ENCODE measurements at places on chromosomes 2 and 18.

- no peaks in the 10 kb centered on the region for H3K4me1 ChIP-seq
- no peaks in the 10 kb centered on the region for H3K36me3 ChIP-seq
- H3K27me3 ChIP-seq = no peaks in the 10 kb centered on the region
- H3K4me3 ChIP-seq = no peak overlapping the region
- H3K27ac ChIP-seq = no peak overlapping the region
These were observed 373.7 kb upstream of the GALNT5 start for GRCh38 chr2:156883804-156884203.

DNA sequence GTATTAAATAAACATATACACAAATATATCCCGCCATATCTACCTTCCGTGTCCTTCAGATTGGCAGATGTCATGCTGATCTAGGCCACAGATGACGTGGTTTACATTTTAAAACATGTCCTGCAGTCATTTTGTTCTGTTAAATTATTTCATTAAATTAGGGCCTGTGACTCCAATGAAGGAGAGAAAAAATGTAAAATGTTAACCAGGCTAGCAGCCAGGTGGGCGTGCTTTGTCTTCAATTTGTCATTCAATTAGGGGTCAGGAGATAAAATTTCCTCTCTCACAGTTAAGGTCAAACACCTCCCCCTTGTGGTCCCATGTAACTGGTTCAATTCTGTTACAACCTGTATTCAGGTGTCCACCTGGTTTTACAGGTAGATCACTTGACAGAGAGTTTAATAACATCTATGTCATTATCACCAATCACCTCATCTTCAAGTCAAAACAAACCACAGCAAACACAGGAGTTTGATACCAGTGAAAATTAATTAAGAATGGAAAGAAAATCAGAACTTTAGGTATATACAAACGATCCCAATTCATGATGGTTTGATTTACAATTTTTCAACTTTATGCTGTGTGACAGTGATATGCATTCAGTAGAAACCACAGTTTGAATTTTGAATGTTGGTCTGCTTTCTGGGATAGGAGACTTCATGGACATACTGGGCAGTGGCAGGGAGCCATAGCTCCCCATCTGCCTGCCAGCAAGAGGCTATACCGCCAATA is 339.4 kb downstream of the CMPK2 start:
- H3K36me3 ChIP-seq = no peaks in the 10 kb centered on the region
- no peak overlapping the region for H3K27ac ChIP-seq

- DNase-seq = no peak
- H3K27me3 ChIP-seq = no peaks in the 10 kb centered on the region
- peaks cover 62% of the 10 kb centered on the region for H3K4me1 ChIP-seq
- peak overlapping the region; percentile 90 for H3K4me3 ChIP-seq
- H3K36me3 ChIP-seq = peaks cover 33% of the 10 kb centered on the region
- H3K27ac ChIP-seq = peak overlapping the region; percentile 98
These were observed 586 bp downstream of the STK16 start for GRCh38 chr2:219245899-219246230.

DNA sequence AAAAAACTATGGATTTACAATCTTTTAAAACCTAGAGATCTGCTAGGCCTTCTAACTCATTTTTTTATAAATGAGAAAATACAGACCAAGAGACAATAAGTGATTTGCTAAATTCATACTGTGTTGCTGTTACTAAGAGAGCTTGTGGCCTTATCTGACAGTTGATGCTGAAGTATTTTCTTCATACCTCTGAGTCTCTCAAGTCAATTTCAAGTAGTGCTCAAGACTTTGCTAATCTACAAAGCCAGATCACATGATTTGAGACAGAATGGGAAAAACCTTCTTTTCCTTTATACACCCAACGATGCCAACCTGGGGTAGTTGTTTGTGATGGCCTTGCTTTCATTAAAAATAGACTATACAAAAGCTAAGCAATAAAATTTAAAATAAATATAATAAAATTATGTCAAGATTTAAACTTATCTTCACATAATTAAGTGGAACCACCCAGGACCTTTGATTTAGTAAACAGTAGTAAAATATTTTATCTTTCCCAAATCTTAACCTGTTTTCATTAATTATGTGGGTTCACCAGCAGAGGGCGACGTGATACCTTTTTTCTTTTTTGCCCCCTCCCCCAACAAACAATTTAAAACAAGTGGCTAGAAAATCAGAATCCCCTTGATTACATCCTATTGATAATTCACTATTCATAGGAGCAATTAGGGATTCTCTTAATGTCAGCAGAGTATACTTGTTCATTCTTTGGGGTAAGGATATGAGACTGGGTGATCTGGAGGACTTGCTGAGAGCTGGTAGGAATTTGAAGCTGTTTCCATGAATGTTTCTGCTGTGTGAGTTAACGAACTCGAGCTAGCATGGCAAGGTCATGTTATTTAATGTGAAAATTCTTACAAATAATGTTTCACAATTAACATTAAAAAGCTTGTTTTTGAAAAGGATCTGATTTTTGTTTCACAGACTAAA is 49.6 kb upstream of the SLC5A7 start:
- H3K4me1 ChIP-seq = no peaks in the 10 kb centered on the region
- H3K36me3 ChIP-seq = no peaks in the 10 kb centered on the region
- H3K27me3 ChIP-seq = no peaks in the 10 kb centered on the region
- no peak overlapping the region for H3K27ac ChIP-seq

DNA sequence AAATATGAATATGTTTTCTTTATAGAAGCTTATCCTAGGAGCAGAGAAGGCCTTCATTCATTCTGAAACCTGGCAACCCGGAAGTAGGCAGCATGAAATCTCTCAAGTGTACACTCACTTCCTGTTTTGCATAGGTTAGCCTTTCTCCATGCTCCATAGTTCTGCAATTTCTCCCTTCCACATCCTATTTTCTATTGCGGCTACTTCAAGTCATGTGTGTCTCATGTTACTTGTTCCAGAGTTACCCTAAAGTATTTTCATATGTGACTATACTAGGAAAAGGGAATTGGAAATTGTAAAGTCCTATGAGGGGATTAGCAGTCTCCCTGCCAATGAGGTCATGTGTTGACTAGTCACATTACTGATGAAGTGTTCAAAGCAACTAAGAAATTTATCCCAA is 320.6 kb downstream of the NCKAP5 start:
- H3K36me3 ChIP-seq = no peaks in the 10 kb centered on the region
- peaks cover 17% of the 10 kb centered on the region for H3K4me1 ChIP-seq
- no peaks in the 10 kb centered on the region for H3K27me3 ChIP-seq
- no peak overlapping the region for H3K4me3 ChIP-seq

DNA sequence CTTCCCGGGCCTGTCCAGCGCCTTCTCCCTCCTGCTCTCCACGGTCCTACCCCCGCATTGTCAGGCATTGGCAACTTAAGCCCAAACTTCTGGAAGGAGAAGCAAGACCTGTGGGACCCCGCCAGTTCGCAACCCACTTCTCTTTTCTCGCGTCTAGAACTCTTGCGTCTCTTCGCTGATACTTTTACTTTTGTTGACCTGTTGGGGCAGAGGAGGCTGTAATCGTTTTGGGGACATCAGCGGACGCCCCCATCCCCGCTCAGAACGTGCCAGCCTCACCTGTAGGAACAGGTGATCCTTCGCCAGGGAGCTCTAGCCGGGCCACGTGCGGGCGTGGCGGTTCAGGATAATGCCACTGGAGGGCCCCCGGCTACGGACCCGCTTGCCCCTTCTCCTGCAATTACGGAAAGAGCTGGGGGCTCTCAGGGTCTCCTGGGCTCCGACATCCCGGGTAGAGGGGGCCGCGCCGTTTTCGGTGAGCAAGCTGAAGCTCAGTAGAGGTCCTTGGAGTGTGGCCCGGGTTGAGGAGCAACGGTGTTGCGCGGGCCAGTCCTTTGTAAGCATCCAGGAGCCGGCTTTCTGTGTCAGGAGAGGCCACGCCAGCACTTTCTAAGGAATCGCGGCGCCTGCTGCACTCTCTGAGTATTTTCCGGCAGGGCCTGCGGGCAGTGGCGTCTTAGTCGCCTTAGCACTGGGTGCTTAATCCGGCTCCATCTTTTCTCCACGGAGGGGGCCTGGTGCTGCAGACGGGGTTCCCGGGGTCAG is 1.6 kb downstream of the MTCL1 start:
- H3K27me3 ChIP-seq = peaks cover 15% of the 10 kb centered on the region
- peaks cover 26% of the 10 kb centered on the region for H3K4me1 ChIP-seq
- H3K4me3 ChIP-seq = peak overlapping the region; percentile 93

GRCh38 chr2:224894356-224894755 is 147.9 kb downstream of the DOCK10 start:
- peak overlapping the region; percentile 95 for H3K27ac ChIP-seq
- H3K4me1 ChIP-seq = peaks cover 62% of the 10 kb centered on the region
- H3K27me3 ChIP-seq = no peaks in the 10 kb centered on the region
- H3K36me3 ChIP-seq = peaks cover 63% of the 10 kb centered on the region
- H3K4me3 ChIP-seq = peak overlapping the region; percentile 74

- no peak overlapping the region for H3K4me3 ChIP-seq
- H3K27ac ChIP-seq = no peak overlapping the region
- H3K27me3 ChIP-seq = peaks cover 22% of the 10 kb centered on the region
- no peaks in the 10 kb centered on the region for H3K4me1 ChIP-seq
These were observed 42.1 kb upstream of the LAPTM4A start for GRCh38 chr2:20093263-20094141.

DNA sequence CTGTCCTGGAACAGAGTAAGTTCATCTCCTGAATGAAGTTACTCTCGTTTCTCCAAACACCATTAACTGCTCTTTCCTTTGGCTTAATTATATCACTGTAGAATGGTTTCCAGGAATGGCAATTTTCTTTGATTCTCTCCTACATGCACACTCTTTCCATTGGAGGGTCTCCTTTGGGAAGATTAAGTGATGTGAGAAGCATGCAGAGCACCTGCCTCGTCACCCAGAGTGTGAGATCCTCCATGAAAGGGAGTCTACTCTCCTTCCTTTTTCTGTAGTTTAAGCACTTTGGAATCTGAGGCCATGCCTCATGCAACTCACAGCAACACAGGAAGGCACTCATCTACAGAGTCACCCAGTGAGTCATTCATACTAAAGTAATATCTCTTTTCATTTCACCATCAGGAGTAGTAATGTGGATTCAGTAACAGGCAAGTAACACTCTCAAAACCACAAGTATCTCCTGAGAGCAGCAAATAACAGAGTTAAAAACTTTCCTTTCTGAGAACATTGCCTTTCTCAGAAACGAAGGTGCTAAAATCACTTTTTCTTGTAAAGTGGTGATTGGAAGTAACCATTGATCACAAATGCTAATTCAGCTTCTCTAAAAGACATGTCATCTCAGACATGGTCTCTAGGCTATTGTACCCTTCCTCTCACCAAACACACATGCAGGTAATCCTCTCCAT is 52.8 kb upstream of the IL1RL1 start:
- H3K36me3 ChIP-seq = no peaks in the 10 kb centered on the region
- H3K27me3 ChIP-seq = peaks cover 6% of the 10 kb centered on the region
- DNase-seq = no peak
- no peaks in the 10 kb centered on the region for H3K4me1 ChIP-seq
- no peak overlapping the region for H3K27ac ChIP-seq

DNA sequence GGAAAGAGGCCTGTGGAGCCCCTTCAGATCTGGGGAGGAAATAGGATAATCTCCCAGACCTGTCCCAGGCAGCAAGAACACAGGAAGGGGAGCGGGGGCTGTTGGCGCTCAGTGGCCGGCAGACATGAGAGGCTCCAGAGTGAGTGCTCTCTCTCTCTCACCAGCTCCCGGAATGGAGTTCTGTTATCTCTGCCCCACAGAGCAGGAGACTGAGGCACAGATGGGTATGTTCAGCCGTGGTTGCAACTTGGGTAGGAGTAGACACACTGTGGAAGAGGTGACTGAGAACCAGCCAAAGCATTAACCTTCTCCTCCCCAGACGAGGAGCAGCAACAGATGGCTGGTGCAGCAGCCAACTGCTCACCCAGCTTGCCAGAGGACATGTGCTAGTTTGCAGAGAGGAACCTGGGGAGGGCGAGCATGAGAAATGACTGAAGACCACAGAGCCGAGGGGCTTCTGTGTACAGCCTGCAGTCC is 82.0 kb downstream of the NRP2 start:
- peaks cover 4% of the 10 kb centered on the region for H3K4me1 ChIP-seq
- H3K36me3 ChIP-seq = no peaks in the 10 kb centered on the region
- no peak overlapping the region for H3K27ac ChIP-seq
- H3K27me3 ChIP-seq = peaks cover 13% of the 10 kb centered on the region
- H3K4me3 ChIP-seq = no peak overlapping the region

GRCh38 chr2:11387100-11387390 is 42.6 kb upstream of the ROCK2 start:
- H3K4me3 ChIP-seq = no peak overlapping the region
- no peaks in the 10 kb centered on the region for H3K36me3 ChIP-seq
- no peaks in the 10 kb centered on the region for H3K4me1 ChIP-seq

DNA sequence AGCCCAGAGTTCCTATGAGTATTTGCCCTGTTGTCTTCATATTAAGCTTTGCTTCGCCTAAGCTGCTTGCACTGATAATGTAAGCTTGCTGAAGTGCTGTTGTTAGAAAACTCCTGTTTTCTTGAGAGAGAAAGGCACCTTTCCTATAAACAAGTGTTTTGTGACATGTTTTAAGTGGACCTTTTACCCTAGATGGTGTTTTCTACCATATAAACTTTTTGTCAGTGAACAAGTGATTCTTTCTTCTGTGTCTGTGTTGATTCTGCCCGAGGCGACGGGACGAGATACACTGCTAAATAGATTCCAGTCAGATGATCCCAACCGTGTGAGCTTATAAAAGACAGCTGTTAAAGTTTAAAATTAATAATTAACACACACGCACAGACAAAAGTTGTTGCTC is 24.1 kb downstream of the CABLES1 start:
- no peak for DNase-seq
- no peak overlapping the region for H3K27ac ChIP-seq
- H3K36me3 ChIP-seq = no peaks in the 10 kb centered on the region
- peaks cover 3% of the 10 kb centered on the region for H3K27me3 ChIP-seq
- no peaks in the 10 kb centered on the region for H3K4me1 ChIP-seq

GRCh38 chr18:79504034-79504433 is 108.3 kb downstream of the NFATC1 start:
- peak overlapping the region; percentile 75 for H3K27ac ChIP-seq
- no peaks in the 10 kb centered on the region for H3K27me3 ChIP-seq
- H3K4me3 ChIP-seq = no peak overlapping the region
- peaks cover 25% of the 10 kb centered on the region for H3K36me3 ChIP-seq
- H3K4me1 ChIP-seq = peaks cover 49% of the 10 kb centered on the region
